ENCODE measurements at places on chromosomes 6 and 20.
A peak's percentile ranks its signal among the peaks of the same experiment; 100 is the strongest.

DNA sequence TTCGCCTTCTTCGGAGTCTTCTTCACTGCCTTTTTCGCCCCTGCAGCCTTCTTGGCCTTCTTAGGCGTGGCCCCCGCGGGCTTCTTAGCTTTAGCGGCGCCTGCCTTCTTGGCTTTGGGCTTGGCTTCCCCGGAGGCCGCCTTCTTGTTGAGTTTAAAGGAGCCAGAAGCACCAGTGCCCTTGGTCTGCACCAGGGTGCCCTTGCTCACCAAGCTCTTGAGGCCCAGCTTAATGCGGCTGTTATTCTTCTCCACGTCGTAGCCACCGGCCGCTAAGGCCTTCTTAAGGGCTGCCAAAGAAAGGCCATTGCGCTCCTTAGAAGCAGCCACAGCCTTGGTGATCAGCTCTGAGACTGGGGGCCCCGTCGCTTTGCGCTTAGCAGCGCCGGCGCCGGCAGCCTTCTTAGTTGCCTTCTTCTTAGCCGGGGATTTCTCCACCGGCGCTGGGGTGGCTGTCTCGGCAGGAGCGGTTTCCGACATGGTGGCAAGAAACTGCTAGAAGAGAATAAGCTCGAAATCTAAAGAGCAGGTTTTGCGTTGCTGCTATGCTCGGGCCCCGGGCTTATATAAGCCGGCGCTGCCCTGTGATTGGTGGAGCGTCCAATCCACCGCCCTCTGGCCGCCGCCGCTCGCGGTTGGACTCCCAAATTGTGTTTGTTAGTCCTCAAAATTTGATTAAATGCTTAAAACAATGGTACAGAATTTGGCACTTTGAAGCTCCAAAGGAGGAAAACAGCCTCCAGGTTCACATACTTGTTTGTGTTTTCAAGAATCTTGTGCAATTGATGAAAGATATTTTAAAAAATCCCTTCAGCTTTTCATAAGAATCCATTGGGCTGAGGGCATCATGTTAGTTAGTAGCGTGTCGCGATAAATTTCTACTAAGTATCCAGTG lies 44.9 kb downstream of the OR2B2 start:
- no peak for DNase-seq
- H3K4me1 ChIP-seq = peaks cover 16% of the 10 kb centered on the region
- H3K36me3 ChIP-seq = no peaks in the 10 kb centered on the region

DNA sequence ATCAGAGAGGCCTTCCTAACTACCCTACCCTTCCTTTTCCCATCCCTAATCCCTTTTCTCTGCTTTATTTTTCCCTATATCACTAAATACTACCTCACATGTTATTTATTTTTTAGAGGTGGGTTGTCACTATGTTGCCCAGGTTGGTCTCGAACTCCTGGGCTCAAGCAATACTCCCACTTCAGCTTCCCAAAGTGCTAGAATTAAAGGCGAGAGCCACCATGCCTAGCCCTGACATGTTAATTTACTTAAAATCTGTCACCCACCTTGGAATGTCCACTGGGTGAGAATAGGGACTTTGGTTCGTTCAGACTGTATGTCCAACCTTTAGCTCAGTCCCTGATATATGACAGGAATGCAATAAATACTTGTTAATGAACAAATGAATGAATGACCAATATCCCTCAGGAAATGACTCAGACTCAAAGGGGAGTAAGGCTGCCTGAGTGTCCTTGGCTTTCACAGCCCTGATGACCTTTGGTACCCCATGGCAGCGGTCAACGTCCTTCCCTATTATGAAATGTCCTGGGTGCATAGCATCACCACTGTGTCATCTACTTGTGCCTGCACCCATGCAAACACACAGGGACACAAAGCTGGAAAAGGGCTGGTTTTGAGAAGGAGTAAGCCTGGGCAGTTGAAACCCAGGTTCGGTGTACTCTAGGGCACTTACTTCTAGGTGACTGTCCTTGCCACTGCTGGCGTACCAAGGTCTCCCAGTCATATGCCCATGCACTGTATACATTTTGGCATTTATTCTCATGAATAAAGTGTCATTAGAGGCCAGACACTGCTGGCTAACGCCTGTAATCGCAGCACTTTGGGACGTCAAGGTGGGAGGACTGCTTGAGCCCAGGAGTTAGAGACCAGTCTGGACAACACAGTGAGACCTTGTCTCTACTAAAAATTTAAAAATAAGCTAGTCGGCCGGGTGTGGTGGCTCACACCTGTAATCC lies 26.5 kb downstream of the BCL2L1 start:
- no peaks in the 10 kb centered on the region for H3K36me3 ChIP-seq
- H3K27ac ChIP-seq = peak overlapping the region; percentile 42
- H3K4me3 ChIP-seq = no peak overlapping the region
- H3K4me1 ChIP-seq = peaks cover 33% of the 10 kb centered on the region

- H3K27ac ChIP-seq = no peak overlapping the region
- H3K4me1 ChIP-seq = no peaks in the 10 kb centered on the region
- H3K4me3 ChIP-seq = no peak overlapping the region
- no peaks in the 10 kb centered on the region for H3K36me3 ChIP-seq
- no peak for DNase-seq
- H3K27me3 ChIP-seq = no peaks in the 10 kb centered on the region
These were observed 13.8 kb upstream of the HLA-G start for GRCh38 chr6:29813809-29814208.

DNA sequence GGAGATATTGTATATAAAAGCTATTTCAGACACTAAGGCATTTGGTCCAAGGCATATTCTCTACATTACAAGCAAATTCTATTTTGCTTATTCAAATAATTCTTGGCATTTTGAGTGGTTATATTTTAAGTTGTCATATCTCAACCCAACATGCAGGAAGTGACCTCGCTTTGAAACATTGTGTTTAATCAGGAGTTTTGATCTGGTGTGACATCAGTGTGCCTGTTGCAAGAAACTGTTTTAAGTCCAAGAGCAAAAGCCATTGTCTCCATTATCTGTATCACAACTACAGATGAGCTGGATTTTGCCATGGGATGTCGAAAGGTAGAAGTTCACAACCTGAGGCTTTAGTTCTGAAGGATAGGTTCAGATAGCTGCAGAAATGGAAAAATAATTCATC lies 509.9 kb upstream of the ID4 start:
- no peaks in the 10 kb centered on the region for H3K27me3 ChIP-seq
- no peaks in the 10 kb centered on the region for H3K4me1 ChIP-seq
- no peak for DNase-seq
- peak overlapping the region; percentile 29 for H3K27ac ChIP-seq
- H3K4me3 ChIP-seq = no peak overlapping the region
- no peaks in the 10 kb centered on the region for H3K36me3 ChIP-seq

GRCh38 chr20:51042657-51043247 lies 19.8 kb upstream of the KCNG1 start:
- no peak overlapping the region for H3K27ac ChIP-seq
- H3K4me1 ChIP-seq = peaks cover 5% of the 10 kb centered on the region
- no peaks in the 10 kb centered on the region for H3K27me3 ChIP-seq
